Amniotic epithelial cell (primary cell): ENCODE measurements at places on chromosomes 13 and 19.

DNA sequence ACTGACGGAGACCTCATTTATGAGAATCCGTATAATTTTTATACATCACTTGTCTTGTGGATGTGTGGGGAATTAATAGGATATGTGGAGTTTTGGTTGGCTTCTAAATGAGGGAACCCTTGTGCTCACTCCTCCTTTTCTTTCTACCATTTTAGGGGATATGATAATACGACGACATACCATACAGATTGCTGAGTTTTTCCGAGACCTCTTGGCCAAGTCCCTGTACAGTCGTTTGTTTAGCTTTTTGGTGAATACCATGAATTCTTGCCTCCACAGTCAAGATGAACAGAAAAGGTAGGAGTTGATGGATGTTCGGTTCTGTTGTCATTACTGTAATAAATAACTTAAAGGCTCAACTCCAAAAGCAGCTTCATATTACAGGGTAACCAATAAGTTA lies 335.2 kb downstream of the MYO16 start:
- DNase-seq = no peak

- DNase-seq = no peak
These were observed 1082.6 kb downstream of the EFNB2 start for GRCh38 chr13:105452895-105453294.

DNA sequence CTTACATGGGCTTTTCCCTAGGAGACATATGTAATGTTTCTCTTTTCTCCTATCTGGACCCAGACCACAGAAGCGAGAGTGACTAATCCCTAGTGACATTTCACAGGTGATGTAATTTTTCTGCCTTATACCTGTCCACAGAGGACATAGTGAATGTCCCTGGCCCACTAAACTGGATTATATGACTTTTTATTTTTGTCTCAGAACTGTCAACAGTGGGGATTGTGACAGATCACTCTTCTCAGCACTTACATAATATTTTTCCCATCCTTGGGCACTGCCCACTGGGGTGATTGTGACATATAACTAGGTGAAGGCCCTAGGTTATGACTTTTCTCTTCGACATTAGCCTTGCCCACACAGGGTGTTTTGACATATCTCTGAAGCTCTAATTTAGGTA lies 7.9 kb upstream of the ZNF726 start:
- DNase-seq = no peak

DNA sequence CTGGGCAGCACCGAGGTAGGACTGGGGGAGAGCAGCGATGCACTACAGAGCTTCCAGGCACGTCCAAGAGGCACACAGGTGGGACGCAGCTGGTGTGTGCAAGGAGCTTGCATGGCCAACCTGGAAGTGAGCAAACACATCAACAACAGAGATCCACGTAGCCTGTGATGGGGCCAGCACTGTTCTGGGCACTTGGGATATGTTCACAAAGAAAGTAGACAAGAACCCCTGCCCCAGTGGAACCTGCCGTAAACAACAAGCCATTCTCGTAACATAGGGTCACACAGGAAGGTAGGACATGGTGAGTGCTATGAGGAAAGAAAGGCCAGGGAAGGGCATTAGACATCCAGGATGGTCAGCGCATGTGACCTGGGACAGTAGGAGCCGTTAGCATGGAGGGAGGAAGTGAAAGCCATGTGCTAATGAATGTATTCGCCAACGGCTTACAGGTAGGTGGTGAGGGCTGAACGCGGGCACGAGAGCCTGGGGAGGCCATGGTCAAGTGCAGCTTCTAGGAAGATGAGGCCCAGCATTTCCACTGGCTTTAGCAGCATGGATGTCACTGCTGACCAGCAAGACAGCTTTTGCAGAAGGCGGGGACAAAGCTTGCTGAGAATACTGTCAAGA lies 105.5 kb downstream of the TEX26 start:
- DNase-seq = no peak

DNA sequence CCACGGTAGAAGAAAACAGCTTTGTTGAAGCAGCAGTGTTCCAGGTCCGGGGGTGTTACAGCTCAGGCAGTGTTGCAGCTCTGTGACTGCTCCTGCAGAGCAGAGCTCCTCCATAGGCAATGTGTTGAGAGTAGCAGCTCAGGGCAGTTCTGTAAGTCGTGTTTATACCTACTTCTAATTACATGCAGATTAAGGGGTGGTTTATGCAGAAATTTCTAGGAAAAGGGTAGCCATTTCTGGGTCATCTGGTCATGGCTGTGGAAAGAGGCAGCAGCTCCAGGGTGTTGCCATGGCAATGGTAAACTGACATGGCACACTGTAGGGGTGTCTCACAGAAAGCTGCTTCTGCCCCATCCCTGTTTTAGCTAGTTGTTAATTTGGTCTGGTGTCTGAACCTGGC lies 316.4 kb downstream of the GPC5 start:
- no peak for DNase-seq

DNA sequence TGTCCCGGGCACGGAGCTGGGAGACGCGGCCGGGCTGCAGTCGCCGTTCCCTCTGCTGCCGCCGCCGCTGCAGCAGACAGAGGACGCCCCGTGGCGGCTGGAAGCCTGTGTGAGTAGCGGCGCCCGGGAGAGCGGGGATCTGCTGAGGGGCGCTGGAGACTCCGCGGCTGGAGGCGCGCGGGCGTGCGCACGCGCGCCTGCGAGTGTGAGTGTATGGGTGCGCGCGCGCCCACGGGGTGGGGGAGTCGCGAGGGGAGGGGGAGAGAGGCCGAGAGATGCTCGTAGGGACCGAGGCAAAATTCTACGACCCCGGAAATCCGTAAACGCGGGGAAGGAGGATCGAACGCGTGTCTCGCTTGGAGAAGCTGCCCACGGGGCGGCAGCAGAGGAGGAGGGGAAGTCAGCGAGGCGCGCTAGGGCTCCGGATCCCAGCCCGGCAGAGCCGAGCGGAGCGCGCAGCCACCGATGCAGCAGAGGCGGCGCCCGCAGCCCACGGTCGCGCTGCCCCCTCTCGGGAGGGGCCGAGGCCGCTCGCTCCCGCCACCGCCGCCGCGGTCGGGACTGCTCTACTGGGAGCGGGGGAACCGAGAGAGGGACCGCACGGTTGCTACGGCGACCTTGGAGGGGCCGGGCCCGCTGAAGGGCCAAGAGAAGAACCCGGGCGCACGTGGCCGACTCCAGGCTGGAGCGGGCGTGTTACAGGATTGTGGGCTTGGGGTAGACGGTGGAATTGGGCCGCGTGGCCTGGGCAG lies at the start of gene ENOX1:
Gene ENOX1 (minus strand): TSS at position 207 of the 752 bp plus-strand sequence.
- peak; percentile 65 for DNase-seq

DNA sequence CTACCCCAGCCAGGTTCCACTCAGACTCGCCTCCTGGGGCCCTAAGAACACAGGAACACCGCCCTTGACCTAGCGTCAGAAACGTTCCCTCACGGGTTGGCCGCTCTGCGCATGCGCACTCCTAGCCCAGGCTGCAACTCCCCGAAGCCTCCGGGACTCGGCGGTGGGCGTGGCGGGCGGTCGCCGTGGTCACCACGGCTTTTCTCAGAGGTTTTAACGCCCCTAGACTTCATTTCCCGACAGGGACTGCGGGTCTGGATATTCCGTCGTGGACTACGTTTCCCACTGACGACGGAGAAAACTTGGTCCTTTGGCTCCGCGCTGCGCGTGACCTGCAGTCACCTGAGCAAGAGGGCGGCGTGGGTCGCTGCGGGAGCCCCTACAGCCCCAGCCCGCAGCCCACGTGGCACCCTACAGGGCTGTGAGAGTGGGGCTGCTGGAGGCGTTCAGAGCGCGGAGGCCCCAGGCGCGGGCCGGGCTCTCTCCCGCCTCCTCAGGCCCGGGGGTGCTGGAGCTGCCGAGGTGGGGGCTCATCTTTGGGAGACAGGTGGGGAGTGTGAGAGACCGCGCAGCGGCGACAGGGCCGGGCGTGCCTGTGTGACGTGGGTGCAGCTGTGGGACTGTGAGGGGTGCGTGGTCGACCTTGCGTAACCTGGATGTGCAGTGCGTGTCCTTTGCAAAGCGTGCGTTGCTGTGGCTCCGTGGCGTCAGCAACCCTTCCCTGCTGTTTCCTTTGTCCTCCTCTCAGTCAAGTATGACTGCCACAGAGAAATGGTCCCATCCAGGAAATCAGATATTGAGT lies 38.0 kb upstream of the ZNF573 start:
- DNase-seq = no peak

GRCh38 chr13:84730376-84730775 lies 848.1 kb upstream of the SLITRK1 start:
- no peak for DNase-seq

DNA sequence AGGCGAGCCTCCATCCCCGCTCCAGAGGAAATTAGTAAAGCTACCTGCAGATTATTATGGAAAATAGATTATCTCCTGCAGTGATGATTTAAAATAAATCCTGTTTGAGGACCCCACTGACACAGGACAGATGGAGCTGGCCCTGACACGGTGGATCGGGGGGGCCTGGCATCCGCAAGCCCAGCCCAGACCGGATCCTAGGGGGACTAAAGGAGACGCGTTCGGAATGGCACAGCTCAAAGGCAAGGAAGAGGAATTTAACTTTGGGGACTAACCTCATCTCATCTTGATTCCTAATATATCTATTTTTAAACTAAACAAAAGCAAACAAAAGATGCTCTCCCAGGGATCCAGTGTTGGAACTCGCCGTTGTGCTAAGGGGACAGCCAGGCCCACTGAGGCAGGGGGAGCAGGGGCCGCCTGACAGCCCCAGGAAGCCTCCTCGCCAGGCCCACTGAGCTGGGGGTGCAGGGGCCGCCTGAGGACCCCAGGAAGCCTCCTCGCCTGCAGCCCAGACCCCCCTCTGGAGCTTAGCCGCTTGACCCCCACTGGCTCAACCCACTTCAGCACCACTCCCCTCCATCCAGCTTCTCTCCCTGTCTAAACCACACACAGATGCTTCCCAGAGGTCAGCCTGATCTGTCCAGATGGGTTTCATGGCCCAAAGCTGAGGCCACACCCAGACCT lies 78.6 kb downstream of the SPACA7 start:
- DNase-seq = no peak
